ENCODE measurements at places on chromosomes 16 and 17.
A peak's percentile ranks its signal among the peaks of the same experiment; 100 is the strongest.

- no peak for DNase-seq
Measured at GRCh38 chr17:41771389-41772206, 14.9 kb downstream of the JUP start.

GRCh38 chr16:54636221-54636793 lies 294.4 kb upstream of the IRX5 start:
- no peak for DNase-seq

DNA sequence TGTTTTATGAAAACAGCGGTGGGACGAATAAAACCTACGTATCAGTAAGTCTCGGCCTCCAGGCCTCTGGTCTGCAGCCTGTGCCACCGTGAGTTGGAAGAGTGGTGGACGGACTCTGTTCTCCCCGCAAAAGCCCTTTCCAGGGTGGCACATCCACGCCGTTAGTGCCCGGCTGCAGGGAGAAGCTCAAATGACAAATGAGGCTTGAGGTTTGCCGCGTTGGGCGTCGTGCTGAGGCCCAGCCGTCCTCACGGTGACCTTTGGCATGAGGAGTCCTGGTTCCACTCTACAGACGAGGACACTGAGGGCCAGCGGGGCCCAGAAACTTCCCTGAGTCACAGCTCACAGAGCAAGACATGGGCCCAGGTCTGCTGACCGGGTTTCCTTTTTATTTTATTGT lies 40.2 kb downstream of the JPH3 start:
- DNase-seq = no peak

DNA sequence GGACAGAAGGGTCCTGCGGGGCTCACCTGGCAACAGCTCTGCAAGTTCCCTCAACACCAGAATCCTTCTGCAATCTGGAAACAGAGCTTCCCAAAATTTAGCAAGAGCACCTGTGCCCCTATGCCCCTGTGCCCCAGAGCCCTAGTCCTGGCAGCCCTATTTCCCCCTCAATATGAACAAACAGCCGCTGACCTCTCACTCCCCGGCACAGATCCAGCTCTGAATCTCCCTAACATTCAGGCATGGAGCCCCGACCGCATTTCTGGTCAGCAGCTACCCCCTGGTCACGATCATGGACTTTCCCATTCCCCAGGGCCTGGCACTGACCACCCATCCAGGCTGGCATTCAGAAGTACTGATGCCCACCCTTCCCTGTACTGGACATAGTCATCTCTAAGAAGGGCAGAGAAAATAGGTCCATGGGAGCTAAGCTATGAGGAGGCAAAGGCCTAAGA lies 110.8 kb upstream of the SMURF2 start:
- DNase-seq = no peak

GRCh38 chr16:30185683-30186421 lies 2.5 kb downstream of the CORO1A start:
- no peak for DNase-seq

DNA sequence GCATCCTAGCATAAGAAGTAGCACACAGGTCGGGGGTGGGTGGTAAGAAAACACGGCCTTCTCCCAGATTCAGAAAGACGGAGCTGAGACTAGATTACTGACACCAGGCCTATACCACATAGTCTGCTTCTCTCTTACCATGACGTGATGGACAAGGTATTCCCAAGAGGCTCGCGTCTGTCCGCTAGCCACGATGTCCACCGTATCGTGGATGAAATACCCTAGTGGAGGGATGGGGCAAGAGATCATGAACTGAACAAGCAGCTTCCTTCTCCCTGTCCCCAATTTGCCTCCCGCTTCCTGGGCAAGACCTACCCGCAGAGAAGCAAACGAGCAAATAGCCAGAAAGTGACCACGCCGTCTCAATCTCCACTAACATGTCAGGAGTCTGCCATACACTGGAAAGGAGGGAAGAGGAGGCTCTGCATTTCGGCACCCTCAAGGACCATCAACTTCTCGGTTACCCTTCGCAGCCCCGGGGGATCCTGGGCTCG lies 820 bp downstream of the TLCD1 start:
- DNase-seq = peak; percentile 73

DNA sequence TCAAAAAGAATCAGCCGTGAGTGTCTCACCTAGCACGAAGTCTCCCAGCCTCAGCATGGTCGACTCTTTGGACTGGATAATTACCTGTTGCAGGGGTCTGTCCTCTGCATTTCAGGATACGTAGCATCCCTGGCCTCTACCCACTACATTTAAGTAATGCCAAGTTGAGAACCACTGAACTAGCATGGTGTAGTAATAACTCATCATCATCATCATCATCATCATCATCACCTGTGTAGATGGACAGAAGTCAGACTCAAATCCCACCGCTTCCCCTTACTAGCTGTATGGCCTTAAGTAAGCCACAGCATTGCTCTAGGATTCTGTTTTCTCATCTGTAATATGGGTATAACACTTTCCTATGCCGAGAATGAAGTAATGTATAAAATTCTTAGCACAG lies 373.1 kb upstream of the XYLT1 start:
- no peak for DNase-seq

DNA sequence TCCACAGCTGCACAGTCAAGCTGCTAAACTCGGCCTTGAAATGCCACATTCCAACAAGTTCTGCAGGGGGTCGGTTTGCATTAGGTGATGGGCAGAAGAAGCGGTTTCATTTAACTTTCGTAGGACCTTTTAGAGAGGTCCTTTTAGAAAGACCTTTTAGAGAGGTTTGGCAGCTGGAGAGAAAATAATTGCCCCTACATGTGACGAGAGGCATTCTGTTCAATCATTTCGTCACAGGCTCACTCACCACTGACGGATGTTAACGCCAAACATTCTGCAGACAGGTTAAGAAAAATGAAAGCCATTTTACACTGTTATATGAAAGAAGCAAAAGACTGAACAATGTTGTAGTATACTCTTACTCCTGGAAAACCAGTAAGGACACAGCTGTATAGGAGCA lies 76.5 kb upstream of the ZNF423 start:
- no peak for DNase-seq

- no peak for DNase-seq
Measured at GRCh38 chr16:65318138-65318537, 196.3 kb upstream of the CDH11 start.

GRCh38 chr16:12455287-12455798 lies 348.3 kb downstream of the CPPED1 start:
- peak; percentile 77 for DNase-seq

- DNase-seq = no peak
Measured at GRCh38 chr16:53043986-53044601, 8.6 kb downstream of the CHD9NB start.

GRCh38 chr16:585351-585750 lies 4.5 kb upstream of the RAB40C start:
- no peak for DNase-seq

DNA sequence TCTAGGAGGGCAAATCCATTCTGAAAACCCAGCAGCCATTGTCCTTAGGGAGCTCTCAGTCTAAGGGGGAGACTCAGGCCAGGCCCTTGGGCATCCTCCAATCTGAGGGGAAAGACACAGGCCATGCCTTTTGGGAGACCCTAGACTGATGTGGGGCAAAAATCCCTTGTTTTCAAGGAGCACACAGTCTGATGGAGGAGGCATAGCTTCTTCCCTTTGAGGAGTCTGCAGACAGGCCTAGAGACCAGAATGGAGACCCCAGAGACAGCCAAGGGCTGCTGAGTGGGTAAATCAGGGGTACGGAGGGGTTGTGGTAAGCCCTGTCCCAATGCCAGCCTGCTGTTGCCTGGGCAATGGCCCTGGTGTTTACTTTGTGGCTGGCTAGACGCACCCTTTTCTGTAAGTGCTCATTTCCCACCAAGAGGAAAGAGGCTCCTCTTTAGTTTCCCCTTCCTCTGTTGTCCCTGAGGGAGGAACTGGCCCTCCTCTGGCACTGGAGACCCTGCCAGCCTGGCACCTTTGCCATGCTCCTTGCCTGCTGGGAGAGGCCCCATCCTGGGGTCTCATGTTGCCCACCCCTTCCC lies 19.3 kb downstream of the ARHGAP23 start:
- no peak for DNase-seq

DNA sequence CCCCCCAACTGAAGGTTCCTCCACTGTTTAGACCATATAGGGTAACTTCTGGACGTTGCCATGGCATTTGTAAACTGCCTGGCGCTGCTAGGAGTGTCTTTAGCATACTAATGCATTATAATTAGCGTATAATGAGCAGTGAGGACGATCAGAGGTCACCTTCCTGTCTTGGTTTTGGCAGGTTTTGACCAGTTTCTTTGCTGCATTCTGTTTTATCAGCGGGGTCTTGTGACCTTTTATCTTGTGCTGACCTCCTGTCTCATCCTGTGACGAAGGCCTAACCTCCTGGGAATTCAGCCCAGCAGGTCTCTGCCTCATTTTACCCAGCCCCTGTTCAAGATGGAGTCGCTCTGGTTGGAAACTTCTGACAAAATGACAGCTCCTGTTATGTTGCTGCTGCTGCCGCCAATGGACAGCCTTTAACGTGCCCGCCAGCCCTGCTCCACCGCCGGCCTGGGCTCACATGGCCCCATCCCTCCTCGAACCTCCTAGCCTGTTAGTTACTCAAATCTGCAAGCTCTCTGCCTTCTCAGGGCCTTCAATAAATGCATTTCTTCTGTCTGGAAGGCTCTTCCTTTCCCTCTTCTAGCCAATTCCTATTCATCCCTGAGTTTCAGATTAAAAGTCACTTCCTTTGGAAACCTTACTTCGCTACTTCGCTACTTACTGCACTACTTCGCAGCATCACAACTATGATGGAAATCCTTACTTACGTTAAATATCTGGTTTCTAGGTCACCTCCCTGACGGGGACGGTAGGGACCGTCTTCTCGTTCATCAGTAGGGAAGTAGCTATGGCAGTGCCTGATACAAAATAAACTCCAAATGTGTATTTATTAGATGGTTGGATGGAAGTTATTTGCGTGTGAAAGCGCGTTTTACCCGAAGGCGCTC lies 640 bp upstream of the NAGLU start:
- no peak for DNase-seq

- DNase-seq = peak; percentile 78
Measured at GRCh38 chr16:84177741-84178073, 9.2 kb downstream of the TAF1C start.

- no peak for DNase-seq
Measured at GRCh38 chr17:38507436-38507835, 79.2 kb downstream of the ARHGAP23 start.

- peak; percentile 77 for DNase-seq
Measured at GRCh38 chr17:56165072-56165641, 11.9 kb downstream of the ANKFN1 start.

- DNase-seq = no peak
Measured at GRCh38 chr16:83138512-83138911, 511.7 kb downstream of the CDH13 start.

DNA sequence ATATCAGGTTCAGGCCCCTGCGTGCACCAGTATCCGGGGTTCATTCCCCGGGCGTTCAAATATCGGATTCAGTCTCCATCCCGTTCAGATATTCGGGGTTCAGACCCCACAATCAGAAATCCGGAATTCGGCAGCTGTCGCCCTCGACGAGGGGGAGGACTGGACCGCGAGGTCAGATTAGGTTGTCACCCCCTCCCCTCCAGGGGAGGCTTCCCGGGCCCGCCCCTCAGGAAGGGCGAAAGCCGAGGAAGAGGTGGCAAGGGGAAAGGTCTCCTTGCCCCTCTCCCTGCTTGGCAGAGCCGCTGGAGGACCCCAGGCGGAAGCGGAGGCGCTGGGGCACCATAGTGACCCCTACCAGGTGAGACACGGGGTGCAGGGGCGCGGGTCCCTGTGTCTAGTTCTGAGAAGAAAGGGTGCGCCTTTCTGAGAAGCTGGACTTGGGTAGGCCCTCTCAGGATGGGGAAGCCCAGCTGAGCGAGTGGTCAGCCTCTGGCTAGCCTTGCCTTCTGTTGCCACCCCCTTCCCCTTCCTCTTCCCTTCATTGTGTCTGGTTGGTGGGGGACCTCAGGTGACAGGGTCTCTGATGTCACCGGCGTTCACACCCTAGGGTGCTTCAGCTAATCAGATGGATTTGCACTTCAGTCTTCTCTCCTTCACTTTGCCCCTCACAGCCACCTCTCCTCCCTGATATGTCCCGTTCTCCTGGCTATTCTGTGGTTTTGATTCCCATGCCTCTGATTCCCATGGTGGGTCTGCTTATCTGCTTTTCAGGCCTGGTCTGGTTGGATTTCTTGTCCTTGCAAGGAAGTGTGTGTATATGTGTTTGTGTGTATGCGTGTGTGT lies 844 bp downstream of the TAOK2 start:
- peak; percentile 44 for DNase-seq

- no peak for DNase-seq
Measured at GRCh38 chr16:4839942-4840341, 7.1 kb downstream of the GLYR1 start.

GRCh38 chr17:10119203-10120108 lies 79.0 kb downstream of the GAS7 start:
- peak; percentile 25 for DNase-seq

GRCh38 chr16:68553186-68553585 lies 14.1 kb downstream of the ZFP90 start:
- DNase-seq = no peak

- DNase-seq = peak; percentile 65
Measured at GRCh38 chr17:41171886-41172285, 3.9 kb upstream of the KRTAP4-3 start.

DNA sequence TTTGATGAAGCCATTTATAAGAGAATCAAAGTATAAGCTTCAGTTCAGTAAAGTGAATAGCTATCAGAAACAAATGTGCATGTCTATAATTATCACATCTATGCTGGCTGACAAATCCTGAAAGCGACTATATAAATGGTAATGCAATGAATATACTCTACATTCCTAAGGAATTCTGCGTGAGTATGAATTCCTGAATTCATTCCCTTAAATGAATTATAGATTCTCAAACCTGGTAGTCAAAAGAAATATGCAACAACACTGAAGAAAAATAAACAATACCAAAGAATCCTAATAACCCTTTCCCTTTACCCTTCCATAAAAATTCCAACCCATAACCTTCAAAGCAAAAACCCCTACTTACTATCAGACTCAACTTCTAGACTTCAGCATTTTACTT lies 416.6 kb upstream of the PMFBP1 start:
- DNase-seq = no peak
